CD4-positive, CD25-positive, alpha-beta regulatory T cell (primary cell): ENCODE measurements at places on chromosomes 2 and 18. TPM values are rescaled to one million over a fixed set of nuclear protein-coding genes. Genes with fewer than 3 reads are reported as not detected.

Gene ANKRD53
- 0.09 TPM for polyA plus RNA-seq

GRCh38 chr2:226726546-226726945 is 73.1 kb downstream of the IRS1 start:
- H3K36me3 ChIP-seq = no peaks in the 10 kb centered on the region
- no peaks in the 10 kb centered on the region for H3K4me1 ChIP-seq
- DNase-seq = no peak
- H3K4me3 ChIP-seq = no peak overlapping the region

DNA sequence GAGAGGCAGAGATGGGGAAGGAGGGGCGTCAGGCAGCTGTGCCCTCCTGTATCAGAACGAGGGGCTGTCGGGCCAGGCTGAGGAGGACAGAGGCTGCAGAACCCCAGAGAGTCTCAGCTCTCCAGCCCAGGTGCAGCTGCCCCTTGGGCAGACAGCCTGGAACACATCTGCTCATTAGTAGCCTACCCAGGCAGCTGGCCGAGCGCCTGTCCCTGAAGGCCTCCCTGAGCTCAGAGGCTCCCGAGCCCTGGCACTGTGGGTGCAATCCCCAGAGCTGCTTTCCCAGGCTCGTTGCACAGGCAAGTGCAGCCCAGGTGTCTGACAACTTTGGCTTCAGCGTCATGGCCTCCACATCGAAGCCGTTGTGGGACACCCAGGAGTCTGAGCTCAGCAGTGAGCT is 13.1 kb upstream of the TMEM185B start:
- peaks cover 17% of the 10 kb centered on the region for H3K4me1 ChIP-seq
- H3K27ac ChIP-seq = no peak overlapping the region

GRCh38 chr2:86367499-86367777 is 30.0 kb upstream of the REEP1 start:
- H3K36me3 ChIP-seq = no peaks in the 10 kb centered on the region
- H3K27me3 ChIP-seq = no peaks in the 10 kb centered on the region
- H3K4me3 ChIP-seq = no peak overlapping the region
- H3K4me1 ChIP-seq = peaks cover 10% of the 10 kb centered on the region
- H3K27ac ChIP-seq = no peak overlapping the region

- no peaks in the 10 kb centered on the region for H3K36me3 ChIP-seq
- no peak for DNase-seq
- no peaks in the 10 kb centered on the region for H3K27me3 ChIP-seq
- H3K4me3 ChIP-seq = no peak overlapping the region
Observed at GRCh38 chr18:46471809-46472498, 185.1 kb downstream of the LOXHD1 start.

- H3K4me1 ChIP-seq = no peaks in the 10 kb centered on the region
- DNase-seq = no peak
- H3K27ac ChIP-seq = no peak overlapping the region
- no peak overlapping the region for H3K4me3 ChIP-seq
- H3K36me3 ChIP-seq = no peaks in the 10 kb centered on the region
Observed at GRCh38 chr2:23664066-23664788, 262.7 kb downstream of the ATAD2B start.

Gene SMAD4
- 81.1 TPM for polyA plus RNA-seq

- no peak for DNase-seq
Observed at GRCh38 chr2:20378891-20379519, 28.4 kb upstream of the PUM2 start.

DNA sequence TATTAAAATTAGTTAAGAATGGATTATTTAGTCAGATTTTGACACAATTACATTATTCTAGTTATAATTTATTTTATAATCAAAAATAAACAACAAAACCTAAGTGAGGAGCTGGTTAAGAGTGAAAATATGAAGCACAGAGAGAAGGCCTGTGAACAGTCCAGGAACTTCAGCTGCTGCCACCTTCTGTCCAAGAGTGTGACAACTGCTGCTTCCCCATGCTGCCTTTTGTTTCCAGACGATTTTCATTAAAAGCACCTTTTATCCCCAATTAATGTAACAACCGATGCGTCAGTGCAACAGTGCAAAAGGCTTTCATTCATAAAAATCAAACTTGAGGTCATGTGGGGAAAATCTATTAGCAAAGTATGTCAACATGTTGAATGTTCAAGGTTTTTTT is 363.6 kb downstream of the CTNNA2 start:
- no peaks in the 10 kb centered on the region for H3K4me1 ChIP-seq
- no peaks in the 10 kb centered on the region for H3K36me3 ChIP-seq
- no peak overlapping the region for H3K27ac ChIP-seq
- no peak for DNase-seq
- no peaks in the 10 kb centered on the region for H3K27me3 ChIP-seq

GRCh38 chr2:191280834-191281756 is 35.9 kb downstream of the MYO1B start:
- H3K27ac ChIP-seq = no peak overlapping the region
- no peaks in the 10 kb centered on the region for H3K36me3 ChIP-seq
- H3K27me3 ChIP-seq = peaks cover 2% of the 10 kb centered on the region
- H3K4me1 ChIP-seq = no peaks in the 10 kb centered on the region
- DNase-seq = no peak

Gene SOCS6
- polyA plus RNA-seq = 0.23 TPM

DNA sequence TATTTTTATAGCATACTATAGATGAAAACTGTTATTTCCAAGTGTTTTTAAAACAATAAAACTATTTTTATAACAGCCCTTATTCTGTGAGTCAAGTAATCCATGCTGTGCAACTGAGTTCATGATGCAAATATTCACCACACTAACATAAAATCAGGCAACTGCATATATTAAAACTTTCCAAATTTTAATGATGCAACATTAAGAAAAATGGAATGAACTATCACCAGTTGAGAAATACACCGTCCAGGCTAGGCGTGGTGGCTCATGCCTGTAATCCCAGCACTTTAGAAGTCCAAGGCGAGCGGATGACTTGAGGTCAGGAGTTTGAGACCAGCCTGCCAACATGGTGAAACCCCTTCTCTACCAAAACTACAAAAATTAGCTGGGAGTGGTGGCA is 114.5 kb downstream of the CDH2 start:
- no peaks in the 10 kb centered on the region for H3K27me3 ChIP-seq
- H3K4me3 ChIP-seq = no peak overlapping the region
- H3K27ac ChIP-seq = no peak overlapping the region
- no peaks in the 10 kb centered on the region for H3K36me3 ChIP-seq
- H3K4me1 ChIP-seq = no peaks in the 10 kb centered on the region

DNA sequence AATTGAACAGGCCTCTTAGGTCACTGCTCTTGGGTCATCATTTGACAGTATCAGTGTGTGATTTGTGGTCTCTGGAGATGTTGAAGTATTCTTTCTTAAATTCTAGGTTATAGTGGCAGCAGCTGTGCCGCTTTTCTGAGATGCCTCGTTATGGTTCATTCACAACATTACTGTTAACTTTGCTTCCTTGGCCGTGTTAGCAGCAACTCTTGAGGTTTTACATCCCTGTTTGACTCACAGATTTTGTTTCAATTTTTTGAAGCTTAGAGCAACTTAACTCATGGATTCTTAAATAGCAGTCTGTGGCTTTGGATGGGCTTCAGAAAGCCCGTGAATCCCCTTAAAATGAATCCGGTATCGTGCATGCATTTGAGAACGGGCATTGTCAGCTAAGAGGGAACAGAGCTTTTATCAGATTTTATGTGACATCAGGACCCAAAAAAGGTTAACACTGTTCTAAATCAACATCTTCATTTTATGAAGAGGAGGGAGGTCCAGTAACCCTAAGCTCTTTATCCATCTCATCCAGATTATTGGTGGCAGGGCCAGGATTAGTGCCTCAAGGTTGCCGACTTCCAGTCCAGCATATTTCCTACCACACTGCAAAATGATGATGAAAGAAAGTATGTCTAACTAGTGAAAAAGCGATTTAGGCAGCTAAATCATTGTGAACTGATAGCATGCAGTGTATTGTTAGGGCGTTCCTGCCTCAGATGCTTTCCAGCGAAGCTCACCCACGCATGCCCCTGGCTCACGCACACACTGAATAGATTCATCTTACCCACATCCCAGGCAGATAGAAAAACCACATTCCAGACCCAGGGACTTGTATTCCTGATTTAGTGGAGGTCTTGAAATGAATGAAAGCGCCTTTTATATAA is 5.1 kb downstream of the TRIB2 start:
- H3K36me3 ChIP-seq = peaks cover 38% of the 10 kb centered on the region
- DNase-seq = no peak
- H3K27ac ChIP-seq = peak overlapping the region; percentile 43

GRCh38 chr18:78605255-78605654 is 374.4 kb upstream of the SALL3 start:
- H3K27me3 ChIP-seq = no peaks in the 10 kb centered on the region
- no peaks in the 10 kb centered on the region for H3K36me3 ChIP-seq
- H3K4me3 ChIP-seq = no peak overlapping the region
- H3K27ac ChIP-seq = no peak overlapping the region

DNA sequence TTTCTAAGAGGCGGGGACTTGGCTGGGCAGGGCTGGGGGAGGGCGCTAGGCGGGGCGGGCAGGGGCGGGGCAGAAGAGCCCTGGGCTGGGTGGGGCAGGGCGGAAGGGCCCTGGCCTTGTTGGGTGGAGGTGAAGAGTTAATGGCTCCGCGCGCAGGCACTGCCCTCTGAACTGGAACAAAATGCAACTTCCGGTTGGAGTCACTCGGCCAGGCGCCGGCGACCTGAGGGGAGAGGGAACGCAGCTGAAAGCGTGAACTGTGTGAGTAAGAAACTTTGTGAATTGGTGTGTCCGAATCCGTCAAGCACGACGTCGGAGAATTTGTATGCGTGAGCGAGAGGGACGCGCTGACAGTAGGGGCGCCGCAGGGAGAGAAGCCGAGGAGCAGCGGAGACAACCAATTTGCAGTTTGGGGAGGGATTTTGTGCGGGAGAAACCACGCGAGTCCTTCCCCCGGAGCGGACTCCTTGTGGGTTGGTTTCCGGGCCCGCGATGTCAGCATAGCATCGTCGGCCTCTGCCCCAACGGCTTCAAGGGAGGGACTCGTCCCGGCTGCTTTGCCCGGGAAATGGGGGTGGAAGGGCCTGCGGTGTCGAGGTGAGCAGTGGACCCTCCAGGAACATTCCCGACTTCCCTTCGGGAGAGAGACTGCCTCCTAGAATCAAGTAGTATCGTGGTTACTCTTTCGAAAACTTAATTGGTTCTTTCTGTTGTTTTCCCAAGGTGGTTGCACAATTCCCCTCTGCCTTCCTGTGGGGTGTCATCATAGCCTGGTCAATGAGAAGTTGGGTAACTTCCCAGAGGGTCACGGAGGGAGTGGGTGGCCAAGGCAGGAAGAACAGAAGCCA is at the start of gene TANK:
Gene TANK, plus strand, starts transcription at position 203 of the 848 bp plus-strand sequence. CDS start 19,235 bp downstream, outside the sequence.
- peaks cover 50% of the 10 kb centered on the region for H3K4me1 ChIP-seq
- H3K4me3 ChIP-seq = peak within 1 kb of the TSS; percentile 97
- H3K27ac ChIP-seq = peak within 1 kb of the TSS; percentile 93
- H3K36me3 ChIP-seq = peaks cover 7% of the 10 kb centered on the region

- no peaks in the 10 kb centered on the region for H3K36me3 ChIP-seq
- no peaks in the 10 kb centered on the region for H3K4me1 ChIP-seq
- H3K27me3 ChIP-seq = peaks cover 8% of the 10 kb centered on the region
- DNase-seq = no peak
- H3K27ac ChIP-seq = no peak overlapping the region
Observed at GRCh38 chr2:98374286-98374685, 28.0 kb downstream of the CNGA3 start.

- H3K4me1 ChIP-seq = no peaks in the 10 kb centered on the region
- H3K36me3 ChIP-seq = no peaks in the 10 kb centered on the region
- H3K4me3 ChIP-seq = no peak overlapping the region
Observed at GRCh38 chr2:182894174-182894573, 27.7 kb upstream of the FRZB start.
